Erythroblast (primary cell): ENCODE measurements at places on chromosomes 5 and 9.
A peak's percentile ranks its signal among the peaks of the same experiment; 100 is the strongest.

DNA sequence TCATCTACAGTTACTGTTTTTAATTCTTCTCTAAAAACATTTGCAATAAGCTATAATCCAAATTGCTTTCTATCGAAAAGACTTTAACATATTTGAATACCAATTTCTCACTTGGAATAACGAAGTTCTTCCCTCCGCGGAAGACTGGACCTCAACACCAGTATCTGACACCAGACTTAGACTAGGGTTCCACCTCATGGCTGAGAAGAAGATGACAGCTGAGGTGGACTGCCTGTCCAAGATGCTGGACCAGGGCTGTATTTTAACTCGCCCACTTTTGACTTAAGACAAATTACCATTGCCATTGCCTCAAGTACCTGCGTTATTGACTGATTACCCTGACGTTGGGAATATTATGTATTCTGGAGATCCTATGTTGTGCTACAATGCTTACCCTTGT lies 34.1 kb downstream of the ZMAT2 start:
- peak; percentile 73 for DNase-seq

DNA sequence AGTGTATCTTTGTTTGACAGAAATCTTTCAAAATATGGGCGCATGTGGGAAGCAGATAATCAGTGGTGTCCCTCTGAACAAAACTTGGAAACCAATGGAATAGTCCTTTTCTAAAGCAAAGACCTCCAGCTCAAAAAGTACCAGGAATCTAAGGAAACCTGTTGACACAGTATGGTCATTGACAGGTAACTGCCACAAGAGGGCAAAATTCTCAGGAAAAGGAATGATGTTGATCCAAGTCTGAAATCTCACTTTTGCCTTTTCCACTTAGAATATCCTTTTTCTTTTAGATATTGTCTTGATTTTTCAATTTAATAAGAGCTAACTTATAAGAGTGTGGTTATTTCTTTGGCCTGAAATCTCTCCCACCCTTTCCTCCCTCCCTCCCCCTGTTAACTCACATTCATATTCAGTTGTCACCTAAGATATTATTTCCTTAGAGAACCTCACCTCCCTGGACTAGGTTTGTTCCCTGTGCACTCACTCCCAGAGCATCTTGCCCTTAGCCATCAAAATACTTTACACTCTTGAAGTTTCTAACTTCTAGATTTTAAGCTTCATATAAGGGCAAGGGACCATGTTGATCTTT lies 59.0 kb upstream of the BARX1 start:
- DNase-seq, result peak; percentile 14

GRCh38 chr5:57174128-57174889 lies 450 bp downstream of the GPBP1 start:
- DNase-seq, result peak; percentile 80

DNA sequence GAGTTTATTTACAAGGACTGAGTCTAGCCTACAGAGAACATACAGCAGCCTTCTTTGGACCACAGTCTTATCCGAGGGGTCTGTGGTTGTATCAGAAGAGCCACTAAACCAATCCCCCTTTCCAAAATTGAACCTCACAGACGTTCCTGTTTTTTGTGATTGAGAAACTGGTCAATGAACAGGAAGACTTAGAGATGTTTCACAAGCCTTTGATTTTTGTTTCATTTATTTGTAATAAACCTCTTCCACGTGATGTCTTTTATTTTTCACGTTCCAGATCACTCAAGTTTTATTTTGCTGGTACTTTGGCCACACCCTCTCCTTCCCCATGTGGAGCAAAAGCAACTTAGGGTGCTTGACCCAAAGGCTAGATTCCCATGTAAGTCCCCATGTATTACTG lies 16.1 kb downstream of the CCT5 start:
- no peak for DNase-seq

DNA sequence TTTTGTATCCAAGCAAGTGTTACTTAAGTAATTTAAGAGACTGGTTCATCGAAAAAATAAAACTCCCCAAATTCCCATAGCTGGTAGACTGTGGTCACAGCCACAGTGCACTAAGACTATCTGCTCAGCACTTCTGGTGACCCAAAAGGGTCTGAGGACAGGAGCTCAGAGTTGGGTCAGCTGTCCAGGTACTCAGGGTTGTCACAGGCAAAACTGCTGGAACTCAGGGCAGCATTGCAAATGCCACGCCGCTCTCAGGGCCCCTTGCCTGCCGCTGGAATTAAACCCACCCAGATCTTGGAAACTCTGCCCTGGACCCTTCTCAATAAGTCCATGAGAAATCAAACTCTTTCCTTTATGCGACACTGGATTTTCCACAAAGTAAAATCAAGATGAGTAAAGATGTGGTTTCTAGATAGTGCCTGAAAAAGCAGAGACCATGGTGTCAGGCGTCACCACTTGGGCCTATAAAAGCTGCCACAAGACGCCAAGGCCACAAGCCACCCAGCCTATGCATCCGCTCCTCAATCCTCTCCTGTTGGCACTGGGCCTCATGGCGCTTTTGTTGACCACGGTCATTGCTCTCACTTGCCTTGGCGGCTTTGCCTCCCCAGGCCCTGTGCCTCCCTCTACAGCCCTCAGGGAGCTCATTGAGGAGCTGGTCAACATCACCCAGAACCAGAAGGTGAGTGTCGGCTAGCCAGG lies at the start of gene IL13:
Gene IL13 (plus strand): TSS at position 498 of the 705 bp plus-strand sequence. CDS start 14 bp downstream, at position 512.
- DNase-seq, result no peak

GRCh38 chr5:80963966-80964481 lies 3.9 kb downstream of the RASGRF2 start:
- DNase-seq, result no peak

GRCh38 chr9:124353166-124353768 lies 62.0 kb downstream of the PSMB7 start:
- DNase-seq, result no peak

DNA sequence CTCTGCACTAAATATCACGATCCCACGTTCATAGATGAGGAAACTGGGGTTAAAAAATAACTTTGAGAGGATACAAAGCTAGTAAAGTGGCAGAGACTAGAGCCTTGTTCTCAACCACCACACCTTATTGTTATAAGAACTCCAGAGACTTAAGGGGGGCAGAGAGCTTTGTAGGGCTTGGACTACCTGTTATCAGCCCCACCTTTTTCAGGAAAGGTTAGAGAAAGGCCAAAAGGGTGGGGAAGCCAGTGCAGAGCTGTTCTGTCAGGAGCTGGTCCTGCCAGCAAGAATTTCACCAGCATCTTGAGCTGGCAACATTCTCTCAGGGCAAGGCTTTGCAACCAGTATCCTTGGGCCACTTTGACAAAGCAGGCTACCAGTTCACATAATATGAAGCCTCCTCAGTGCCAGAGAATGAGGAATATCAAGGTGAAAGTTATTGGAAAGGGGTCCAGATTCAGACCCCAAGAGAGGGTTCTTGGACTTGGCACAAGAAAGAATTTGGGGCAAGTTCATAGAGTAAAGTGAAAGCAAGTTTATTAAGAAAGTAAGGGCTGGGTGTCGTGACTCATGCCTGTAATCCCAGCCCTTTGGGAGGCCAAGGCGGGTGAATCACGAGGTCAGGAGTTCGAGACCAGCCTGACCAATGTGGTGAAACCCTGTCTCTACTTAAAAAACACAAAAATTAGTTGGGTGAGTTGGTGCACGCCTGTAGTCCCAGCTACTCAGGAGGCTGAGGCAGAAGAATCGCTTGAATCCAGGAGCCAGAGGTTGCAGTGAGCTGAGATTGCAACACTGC lies 66.2 kb upstream of the CLINT1 start:
- no peak for DNase-seq

DNA sequence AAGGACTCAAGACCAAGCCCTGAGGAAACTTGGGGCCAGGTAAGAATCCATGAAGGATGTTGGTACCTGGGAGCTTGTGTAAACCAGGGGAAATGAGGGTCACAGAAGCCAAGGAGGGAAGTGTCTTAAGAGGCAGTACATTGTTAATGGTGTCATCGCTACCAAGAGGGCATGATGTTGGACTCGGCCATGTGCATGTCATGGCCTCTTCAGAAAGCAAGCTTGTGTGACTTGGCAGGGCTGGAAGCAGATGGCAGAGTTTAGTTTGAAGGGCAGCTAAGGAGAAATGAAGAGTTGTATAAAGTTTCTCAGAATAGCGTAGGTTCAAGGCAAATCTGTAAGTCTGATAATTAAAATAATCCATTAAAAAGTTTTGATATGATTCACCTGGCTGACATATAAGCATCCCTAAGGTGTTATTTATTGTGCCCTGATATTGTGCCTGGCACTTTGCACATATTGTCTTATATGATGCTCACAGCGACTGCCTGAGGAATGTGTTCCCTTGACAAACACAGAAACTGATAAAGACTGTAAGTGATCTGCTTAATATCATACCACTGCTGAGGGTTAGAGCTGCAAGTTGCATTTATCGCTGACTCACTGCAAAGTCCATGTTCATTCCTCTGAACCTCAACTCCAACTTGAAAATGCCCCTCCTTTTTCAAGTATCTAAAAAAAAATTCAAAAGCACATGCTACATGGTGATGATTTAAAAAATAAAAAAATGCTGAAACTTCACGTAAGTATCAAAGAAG lies 81.3 kb upstream of the PTPN3 start:
- DNase-seq, result no peak

DNA sequence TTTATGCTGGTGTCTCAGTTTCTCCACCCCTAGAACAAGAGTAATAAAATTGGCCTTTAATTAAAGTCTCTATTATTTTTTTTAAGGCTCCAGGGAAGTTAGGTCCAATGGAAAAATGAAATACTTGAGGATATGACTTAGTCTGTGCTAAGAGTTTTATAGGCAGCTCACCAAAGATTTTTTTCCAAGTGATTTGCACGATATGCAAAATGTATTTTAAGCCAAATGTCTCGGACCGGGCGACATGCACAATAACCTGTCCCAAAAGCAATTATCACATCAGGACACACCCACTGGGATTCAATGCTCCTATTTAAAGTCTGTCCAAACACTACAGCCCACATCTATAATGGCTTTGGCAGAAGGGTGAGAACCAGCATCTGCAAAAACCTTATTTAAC lies 136.1 kb upstream of the ANKH start:
- DNase-seq, result no peak

- no peak for DNase-seq
Measured at GRCh38 chr9:31336386-31336785, 1048.1 kb upstream of the ACO1 start.

DNA sequence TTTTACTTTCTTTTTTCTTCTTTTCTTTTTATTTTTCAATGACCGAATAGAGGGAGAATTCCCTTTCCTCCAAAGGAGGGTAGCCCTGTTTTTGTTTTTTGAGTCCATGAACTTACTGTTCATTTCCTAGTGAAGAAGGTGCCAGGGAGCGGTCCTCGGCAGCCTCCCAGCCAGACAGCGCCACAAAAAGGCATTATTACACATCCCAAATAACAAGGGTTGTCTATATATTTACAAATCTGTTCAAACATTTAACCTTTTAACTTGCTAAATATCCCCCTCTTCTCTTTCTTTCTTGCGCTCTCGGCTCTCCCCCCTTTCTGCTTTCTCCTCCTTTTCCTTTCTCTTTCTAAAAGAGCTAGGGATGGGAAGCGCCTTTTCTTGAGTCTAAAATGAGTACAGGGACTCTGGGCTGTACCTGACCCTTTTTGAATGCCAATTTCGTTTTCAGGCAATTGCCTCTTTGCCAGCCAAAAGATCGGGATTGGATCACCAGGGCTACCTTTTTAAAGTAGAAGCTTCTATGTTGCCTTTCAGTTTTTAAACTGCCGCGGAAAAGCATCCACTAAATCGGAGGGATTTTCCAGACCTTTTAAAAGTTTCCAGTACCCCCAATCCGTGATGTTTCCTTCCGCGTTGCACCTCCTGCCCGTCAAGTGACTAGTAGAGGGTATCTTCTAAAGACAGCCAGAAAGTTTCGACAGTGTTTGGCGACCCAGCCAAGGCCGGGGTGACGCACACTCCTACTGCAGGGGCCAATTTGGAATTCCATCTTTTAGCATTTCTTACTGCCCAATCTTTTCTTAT lies 125.6 kb downstream of the TMEM161B start:
- no peak for DNase-seq

GRCh38 chr5:102682101-102682647 lies 72.9 kb upstream of the PAM start:
- no peak for DNase-seq

GRCh38 chr9:16611983-16612382 lies 258.5 kb downstream of the BNC2 start:
- no peak for DNase-seq

- DNase-seq, result peak; percentile 35
Measured at GRCh38 chr9:88534456-88535225, at the start of gene NXNL2. Gene NXNL2, plus strand, starts transcription at chr9:88535178. Its CDS starts 257 bp downstream, at chr9:88535435.

DNA sequence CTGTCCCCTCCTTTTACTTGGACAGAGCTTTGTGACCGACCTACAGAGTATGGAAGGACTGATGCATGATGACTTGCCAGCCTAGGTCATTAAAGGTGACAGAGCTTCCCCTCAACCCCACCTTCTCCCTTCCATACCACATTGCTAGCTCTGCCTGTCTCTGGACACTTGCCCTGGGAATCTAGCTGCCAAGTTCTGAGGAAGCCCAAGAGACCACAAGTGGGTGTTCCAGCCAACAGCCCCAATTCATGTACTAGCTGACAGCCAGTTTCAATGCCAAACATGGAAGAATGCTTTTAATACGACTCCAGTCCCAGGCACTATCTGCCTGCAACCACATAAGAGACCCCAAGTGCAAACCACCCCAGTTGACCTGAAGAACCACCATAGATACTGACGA lies 477.1 kb downstream of the SPOCK1 start:
- DNase-seq, result no peak

DNA sequence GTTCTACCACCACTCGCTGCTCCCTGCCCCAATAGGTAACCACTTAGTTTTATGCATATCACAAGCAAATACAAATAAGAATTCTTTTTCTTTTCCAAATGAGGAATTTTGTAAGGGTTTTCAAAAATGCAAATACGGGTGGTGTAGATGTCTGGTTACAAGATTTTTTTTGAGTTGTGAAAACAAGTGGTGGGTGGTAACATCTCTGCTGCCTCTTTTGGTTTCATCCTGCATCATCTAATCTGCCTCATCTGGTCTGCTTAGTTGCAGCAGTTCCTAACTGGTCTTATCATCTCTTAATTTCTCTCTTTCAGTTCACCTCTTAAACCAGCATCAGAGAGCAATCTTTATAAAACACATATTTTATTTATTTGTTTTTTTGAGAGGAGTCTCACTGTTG lies 5.3 kb downstream of the NFX1 start:
- DNase-seq, result no peak

DNA sequence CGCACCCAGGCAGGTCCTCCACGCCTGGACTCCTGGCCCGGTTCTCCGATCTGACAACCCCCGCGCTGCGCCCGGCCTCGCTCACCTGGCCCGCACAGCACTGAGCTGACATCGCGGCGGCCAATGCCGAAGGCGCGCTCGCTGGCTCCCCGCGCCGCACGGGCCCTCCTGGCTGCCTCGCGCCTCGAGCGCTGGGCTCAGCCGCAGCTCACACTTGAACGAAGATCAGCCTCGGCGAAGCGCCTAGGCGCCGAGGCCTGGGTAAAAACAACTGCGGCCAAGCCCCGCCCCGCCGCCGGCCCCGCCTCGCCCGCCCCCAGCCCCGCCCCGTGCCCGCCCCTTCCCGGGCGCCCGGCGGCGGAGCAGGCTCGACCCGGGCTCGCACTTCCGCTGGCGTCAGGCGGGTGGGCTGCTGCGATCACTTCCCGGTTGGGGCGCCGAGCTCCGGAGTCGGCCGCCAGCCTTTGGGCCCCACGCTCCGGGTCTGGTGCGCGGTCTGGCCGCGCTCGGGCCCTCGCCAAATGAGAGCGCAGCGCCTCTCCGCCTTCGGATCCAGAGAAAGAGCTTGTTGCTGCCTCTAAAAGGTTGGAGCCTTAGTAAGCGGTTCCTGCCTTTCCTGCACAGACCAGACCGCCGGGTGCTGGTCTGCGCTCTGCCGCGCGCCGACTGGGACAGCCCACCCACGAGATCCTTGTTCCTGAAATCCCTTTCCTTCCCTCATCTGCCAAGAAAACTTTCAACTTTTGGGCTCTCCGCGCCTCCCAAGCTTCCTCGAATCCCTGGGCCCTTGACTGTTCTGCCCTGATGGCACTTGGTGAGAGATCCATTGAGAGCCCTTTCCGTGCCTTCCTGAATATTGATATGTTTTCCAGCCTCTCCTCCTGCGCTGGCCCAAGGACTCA lies at the start of gene SERINC5:
Gene SERINC5 (minus strand): TSS at position 238 of the 902 bp plus-strand sequence. CDS start 126 bp downstream, at position 112.
- peak; percentile 91 for DNase-seq
